Testis (tissue), 5 donors: ENCODE measurements at places on chromosomes 5 and 9. TPM values are rescaled to one million over a fixed set of nuclear protein-coding genes. Genes with fewer than 3 reads are reported as not detected.

Gene IL17B
- polyA plus RNA-seq = 5.0 TPM

Gene KCNV2
- polyA plus RNA-seq = 4.7 TPM

Gene LMX1B
- 2.8 TPM for polyA plus RNA-seq

Gene C5orf58
- polyA plus RNA-seq = 266 TPM

Gene TNFSF15
- 0.40 TPM for polyA plus RNA-seq

Gene OLFML2A
- 4.0 TPM for polyA plus RNA-seq

GRCh38 chr5:140106805-140107311 lies 7.1 kb upstream of the PURA start:
- no peak for DNase-seq

DNA sequence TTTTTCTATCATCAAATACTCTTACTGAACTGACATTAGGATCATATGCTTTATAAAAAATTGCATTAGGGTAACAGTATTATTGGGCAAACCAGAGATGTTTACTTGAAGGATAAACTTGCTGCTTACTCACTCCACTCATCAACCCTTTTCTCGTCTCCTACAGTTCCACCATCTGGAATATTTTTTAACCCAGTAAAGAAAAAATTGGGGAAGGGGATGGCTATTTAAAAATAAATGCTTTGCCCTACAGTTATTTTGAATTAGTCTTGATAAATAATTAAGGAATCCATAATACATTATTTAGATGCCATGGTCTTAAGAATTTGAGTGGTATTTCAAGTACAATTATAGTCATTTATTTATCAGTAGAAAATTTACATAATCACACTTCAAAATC lies 225.8 kb downstream of the MEF2C start:
- DNase-seq = no peak

DNA sequence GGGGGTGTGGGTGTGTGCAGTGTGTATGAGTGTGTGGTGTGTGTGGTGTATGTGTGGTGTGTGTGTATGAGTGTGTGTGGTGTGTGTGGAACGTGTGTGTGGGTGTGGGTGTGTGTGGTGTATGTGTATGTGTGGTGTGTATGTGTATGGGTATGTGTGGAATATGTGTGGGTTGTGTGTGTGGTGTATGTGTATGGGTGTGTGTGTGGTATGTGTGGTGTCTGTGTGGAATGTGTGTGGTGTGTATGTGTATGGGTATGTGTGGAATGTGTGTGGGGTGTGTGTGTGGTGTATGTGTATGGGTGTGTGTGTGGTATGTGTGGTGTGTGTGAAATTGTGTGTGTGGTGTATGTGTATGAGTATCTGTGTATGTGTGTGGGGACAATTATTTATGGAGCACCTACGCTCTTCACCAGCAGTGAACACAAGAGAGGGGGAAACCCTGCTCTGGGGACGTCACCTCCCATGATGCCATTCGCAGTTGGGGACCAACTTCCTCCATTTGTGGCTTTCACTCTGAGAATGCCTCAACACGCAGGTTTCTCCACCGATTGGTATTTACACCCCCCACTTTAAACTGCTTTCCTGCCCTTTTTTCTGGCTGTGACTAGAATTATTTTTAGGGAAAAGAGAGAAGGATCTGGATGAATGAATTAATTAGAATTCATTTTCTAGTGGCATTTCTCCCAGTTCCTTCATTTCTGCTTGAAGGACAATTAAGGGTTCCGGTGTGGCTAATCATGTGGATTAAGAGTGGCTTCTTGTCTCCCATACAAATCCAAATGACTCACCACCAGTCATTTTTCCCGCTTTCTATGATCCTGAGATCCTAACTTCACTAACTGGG lies 238.1 kb downstream of the ROR2 start:
- peak; percentile 41 for DNase-seq

DNA sequence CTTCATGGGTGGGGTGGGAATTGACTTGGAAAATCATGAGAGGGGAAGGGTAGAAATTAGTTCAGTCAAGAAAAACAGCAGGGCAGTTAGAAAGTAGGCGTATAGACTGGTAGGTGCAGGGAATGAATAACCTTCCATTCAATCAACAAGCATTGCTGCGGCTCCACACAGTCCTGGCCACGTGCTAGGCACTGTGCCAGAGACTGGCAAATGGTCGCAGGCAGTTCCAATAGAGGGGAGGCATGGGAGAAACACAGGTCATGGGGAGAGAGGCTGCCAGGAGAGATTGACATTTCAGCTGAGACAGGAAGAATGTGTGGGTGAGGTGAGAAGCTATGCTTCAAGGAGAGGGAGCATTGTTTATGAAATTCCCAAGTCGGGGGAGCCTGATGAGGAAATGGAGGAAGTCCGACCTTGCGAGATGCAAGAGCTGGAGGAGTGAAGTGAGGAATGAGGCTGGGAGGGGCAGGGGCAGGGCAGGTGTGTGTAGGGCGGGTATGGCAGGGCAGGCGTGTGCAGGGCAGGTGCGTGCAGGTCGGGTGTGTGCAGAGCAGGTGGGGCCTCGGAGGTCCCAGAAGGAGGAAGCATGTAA lies 54.4 kb upstream of the PPARGC1B start:
- DNase-seq = no peak

GRCh38 chr5:165783024-165783423 lies 2277.6 kb downstream of the MAT2B start:
- no peak for DNase-seq

- no peak for DNase-seq
These were observed 43.2 kb downstream of the DAB2IP start for GRCh38 chr9:121694600-121694999.

- DNase-seq = no peak
These were observed 175.5 kb downstream of the NXNL2 start for GRCh38 chr9:88710449-88710848.

DNA sequence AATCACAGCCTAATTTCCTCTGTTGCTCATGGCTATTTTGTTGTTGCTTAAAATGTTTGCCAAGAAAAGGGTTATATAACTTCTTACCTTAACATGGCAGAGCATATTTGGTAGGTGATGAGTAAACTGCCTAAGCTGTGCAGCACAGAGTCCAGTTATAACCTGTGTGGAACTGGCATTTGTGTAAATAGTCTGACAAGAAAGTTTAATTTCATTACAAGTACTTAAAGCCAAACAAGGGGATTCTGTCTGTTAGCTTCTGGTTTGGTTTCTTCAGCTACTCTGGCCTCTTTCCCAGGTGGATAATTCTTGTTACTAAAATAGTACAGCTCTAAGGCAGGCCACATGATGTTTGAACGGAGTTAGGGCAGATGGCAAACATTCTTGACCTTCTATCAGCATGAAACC lies 72.2 kb downstream of the PTCD2 start:
- no peak for DNase-seq

- DNase-seq = no peak
These were observed 36.3 kb downstream of the ITGA2 start for GRCh38 chr5:53025487-53025886.

DNA sequence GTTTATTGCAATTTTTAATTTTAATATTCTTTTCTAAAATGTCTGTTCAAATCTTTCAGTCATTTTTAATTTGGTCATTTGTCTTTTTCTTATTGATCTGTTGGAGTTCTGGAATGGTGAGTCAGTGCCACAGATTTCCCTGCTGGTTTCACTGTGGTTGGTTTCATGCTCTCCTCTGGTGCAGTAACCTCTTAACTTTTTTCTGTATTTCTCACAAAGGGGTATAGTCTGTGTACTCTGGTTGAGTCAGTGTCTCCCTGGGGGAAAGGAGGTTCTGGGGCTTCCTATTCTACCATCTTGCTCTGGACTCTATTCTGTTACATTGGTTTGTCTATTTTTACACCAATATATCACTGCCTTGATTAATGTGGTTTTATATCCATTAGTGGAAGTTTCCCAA lies 178.8 kb downstream of the CSNK1G3 start:
- no peak for DNase-seq

DNA sequence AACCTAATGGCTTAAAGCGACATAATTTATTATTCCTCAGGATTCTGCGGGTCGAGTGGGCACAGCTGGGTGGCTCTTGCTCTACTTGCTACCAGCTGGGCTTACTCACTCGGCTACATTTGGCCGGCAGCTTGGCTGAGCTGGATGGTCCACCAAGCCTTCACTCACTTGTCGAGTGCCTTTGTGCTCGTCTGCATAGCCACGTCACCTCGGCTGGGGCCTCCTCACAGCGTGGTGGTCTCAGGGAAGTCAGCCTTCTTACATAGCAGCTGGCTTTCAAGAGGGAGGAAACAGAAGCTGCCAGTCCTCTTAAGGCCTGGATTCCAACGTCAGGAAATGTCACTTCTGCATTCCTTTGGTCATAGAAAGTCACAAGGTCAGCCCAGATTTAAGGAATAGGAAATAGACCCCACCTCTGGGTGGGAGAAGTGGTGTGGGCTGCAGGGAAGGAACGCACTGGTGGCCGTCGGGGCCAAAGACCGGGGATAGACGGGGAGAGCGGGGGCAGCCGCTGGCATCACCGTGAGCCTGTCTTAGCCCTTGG lies 75.1 kb upstream of the RUFY1 start:
- no peak for DNase-seq

GRCh38 chr5:132459031-132459982 lies 31.3 kb downstream of the IRF1 start:
- no peak for DNase-seq

DNA sequence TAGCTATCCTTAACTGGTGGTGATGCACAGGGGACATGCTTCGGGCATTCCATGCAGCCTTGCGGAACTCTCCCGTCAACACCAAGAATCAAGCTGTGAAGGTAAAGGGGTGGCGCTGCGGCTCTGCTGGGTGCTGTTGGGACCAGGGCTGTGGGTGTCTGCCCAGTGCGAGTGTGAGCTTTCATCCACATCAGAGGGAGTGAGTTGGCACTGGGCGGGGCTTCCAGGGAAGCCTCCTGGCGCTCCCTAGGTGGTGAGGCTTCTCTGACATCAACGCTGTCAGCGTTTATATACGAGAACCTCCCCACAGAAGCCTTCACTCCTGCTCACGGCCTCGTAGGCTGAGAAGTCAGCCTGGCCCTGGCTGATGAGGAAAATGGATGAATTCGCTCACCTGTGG lies 11.7 kb downstream of the ARPC5L start:
- DNase-seq = no peak
